ENCODE measurements at places on chromosomes 3 and 15.
A peak's percentile ranks its signal among the peaks of the same experiment; 100 is the strongest.

GRCh38 chr3:178129109-178129508, 407.1 kb upstream of the KCNMB2 start:
- no peak for DNase-seq

GRCh38 chr3:46094506-46094905, 67.2 kb upstream of the XCR1 start:
- no peak for DNase-seq

DNA sequence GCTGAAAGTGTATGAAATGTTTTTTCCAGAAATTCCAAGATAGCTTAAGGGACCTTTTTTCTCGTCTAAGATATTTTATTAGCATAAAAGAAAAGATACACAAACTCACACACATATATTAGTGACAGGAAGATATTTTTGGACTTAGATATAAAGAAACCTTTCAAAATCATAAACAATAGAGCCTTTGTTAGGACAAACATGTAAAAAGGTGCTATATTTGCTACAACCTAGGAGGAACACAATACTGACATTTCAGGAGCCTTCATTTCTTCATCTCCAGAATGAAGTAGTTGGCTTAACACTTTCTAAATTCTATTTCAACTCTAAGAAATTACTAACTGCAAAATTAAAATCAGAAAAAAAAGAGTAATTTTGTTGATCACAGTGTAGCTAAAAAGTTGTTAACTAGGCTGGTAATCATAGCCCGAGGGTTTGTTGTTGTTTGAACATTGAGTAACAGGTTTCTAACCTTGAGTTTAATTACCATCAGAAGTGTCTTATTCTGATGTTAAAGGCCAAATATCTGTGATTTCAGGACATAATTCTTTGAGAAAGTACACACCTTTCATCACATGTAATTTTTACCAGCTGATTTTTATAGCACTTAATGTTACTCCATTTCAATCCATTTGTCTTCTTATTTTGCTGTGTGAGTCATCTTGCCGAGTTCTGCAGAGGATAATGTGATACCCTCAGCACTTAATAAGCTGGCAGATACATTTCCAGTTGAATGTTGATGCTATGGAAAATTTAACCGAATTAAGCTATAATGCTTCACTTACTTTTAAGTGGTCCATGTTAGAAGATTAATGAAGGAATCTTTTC, 97.3 kb downstream of the MBNL1 start:
- DNase-seq: no peak

GRCh38 chr3:94416768-94417167, 353.9 kb downstream of the NSUN3 start:
- DNase-seq: no peak

- no peak for DNase-seq
Observed at GRCh38 chr15:91129436-91129835, 29.4 kb downstream of the SV2B start.

DNA sequence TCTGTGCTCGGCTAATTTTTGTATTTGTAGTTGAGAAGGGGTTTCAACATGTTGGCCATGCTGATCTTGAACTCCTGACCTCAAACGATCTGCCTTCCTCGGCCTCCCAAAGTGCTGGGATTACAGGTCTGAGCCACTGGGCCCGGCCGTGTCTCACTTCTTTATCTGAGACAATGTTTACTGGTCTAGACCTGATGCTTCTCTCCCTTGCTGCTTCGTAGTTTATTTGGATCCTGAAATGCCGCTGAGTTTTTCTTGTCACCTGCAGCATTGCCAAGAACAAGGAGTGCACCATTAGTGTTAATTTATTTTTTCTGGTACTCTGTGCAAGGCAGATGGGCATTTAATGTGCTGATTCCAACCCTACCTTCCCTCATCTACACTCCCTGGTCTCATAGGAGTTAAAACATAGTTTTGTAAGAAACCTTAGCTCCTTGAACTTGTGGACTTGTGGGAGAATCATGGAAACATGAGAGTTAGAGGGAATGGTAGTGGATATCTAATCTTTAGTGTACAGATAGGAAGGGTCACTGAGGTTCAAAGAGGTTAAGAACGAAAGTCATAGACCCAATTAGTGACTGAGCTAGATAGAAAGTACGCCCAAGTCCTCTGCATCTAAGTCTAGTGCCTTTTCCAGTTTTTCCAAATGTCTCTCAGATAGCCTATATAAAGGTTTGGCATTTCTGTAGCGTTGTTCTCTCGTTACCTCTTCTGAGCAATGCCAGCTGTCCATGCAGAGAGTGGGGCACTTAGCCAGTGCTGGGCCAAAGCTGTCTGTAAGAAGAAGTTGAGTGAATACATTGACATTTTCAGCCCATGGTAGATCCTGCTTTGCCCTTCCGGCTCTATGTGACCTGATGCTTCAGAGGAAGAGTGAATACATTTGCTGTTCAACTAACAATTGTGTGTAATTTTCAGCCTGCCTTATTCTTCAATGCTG, 244.1 kb downstream of the LPP start:
- no peak for DNase-seq

- no peak for DNase-seq
Observed at GRCh38 chr15:89768071-89768500, 8.0 kb upstream of the MESP2 start.

DNA sequence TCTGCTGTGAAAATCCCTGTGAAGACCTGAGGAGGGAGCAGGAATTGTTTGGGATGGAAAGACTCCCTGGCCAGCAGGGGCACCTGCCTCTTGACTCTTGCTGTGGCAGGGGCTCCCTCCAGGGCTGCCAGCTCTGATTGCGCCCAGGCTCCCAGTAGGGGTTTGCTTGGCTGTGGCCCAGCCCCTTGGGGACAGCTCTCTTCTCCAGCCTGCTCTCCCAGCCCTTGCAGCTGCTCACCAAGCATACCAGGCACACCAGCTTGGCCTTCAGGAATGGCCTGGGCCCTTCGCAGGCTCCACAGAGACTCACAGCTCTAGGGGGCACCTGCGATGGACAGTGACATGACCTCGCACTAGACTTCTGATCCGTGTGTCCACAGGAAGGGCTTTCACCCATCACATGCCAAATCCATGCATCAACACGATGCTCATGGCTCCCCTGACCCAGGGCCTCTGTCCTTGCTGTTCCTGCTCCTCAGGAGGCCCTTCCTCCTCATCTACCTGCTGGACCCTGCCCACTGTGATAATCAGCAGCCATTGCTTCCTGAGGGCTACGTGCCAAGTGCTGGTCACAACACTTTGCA, 61.8 kb downstream of the SCN5A start:
- no peak for DNase-seq

GRCh38 chr15:33822479-33822878, 145.8 kb upstream of the CHRM5 start:
- DNase-seq: no peak

- DNase-seq: peak; percentile 62
Observed at GRCh38 chr15:35874260-35874905, 328.4 kb upstream of the DPH6 start.

GRCh38 chr3:146818866-146819265, 213.7 kb upstream of the PLSCR5 start:
- DNase-seq: no peak

DNA sequence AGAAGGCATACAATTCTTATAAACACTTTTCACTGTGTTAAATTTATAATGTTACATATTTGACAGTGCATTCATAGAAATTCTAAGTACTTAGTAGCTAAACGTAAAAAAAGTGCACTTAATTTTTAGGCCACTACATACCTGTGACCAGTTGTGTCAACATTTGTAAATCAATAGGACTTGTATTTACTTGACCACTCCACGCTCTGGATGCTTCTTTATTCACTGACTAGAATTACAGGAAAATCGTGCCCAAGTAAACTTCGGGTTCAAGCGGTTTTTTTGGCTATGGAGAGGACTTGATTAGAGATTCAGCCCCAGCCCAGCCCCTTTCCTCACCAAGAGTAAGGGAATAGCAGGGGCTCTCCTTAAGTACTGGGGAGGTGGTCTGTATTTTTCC, 21.8 kb downstream of the WDR53 start:
- no peak for DNase-seq

GRCh38 chr3:152511904-152512303, 243.2 kb downstream of the MBNL1 start:
- no peak for DNase-seq

DNA sequence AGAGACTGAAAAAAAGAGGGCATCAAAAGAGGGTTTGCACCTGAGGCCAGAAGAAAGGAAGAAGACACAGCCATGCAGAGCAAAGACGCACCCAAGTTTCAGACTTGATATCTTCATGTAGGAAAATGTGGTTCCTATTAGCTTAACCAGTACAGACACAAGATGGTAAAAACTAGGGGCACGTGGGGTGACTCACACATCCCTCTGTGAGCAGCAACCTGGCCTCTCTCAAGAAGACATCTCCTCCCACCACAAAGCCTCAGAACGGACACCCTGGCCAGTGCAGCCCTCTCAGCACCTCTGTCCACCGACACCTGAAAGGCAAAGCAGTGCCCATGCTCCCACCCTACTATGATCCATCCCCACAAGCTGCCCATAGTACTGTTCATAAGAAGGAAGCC, 33.3 kb downstream of the GLB1 start:
- peak; percentile 43 for DNase-seq

- no peak for DNase-seq
Observed at GRCh38 chr3:71907996-71908395, 123.0 kb upstream of the PROK2 start.

- DNase-seq: no peak
Observed at GRCh38 chr3:42412526-42413155, 2.2 kb upstream of the LYZL4 start.

- DNase-seq: no peak
Observed at GRCh38 chr3:58416191-58416590, 17.4 kb downstream of the PDHB start.

- DNase-seq: no peak
Observed at GRCh38 chr15:95520511-95520910, 810.0 kb upstream of the NR2F2 start.

DNA sequence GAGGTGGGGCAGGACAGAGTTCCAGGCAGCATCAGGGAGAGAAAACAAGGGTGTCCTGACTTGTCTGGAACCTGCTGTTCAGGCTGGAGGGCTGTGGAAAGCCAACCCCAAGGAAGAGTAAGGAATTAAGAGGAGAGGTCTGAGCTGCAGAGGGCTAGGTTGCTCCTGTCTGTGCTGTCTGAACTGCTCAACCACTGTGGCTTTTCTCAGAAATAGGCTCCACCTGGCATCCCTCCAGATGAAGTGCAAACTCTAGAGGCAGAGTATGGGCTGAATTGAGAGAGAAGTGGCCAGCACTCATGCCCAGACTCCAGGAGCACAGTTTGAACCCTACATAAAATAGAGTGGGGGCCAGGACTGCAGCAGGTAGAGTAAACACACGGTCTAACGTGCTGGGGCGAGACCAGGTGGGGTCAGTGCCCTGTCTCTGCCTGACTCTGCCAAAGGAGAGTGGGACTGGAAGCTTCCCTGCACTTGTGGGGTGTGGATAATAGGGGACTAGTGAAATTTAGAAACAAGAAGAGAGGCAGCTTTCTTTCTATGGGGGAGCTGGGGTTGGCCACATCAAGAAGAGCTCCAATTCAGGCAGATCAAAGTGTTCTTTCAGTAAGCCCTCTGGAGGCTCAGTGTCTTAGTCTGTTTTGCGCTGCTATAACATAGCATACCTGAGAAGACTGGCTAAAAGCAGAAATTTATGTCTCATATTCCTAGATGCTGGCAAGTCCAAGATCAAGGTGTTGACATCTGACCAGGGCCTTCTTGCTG, 28.0 kb upstream of the MNS1 start:
- no peak for DNase-seq

DNA sequence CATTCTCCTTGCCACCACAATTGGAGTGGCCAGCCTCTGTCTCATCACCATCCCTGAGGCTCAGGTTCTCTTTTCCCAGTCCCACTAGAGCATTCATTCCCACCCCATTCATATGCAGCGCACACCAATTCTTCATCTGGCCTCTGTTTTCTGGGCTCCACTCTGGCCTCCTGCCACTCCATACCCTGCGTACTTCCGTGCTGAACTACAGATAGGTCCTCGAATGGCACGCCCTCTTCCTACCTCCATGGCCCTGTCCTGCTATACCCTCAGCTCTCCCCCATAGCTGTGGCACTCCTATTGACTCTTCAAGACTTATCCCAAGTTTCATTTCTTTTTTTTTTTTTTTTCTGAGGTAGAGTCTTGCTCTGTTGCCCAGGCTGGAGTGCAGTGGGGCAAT, 25.9 kb downstream of the PAQR5 start:
- no peak for DNase-seq

DNA sequence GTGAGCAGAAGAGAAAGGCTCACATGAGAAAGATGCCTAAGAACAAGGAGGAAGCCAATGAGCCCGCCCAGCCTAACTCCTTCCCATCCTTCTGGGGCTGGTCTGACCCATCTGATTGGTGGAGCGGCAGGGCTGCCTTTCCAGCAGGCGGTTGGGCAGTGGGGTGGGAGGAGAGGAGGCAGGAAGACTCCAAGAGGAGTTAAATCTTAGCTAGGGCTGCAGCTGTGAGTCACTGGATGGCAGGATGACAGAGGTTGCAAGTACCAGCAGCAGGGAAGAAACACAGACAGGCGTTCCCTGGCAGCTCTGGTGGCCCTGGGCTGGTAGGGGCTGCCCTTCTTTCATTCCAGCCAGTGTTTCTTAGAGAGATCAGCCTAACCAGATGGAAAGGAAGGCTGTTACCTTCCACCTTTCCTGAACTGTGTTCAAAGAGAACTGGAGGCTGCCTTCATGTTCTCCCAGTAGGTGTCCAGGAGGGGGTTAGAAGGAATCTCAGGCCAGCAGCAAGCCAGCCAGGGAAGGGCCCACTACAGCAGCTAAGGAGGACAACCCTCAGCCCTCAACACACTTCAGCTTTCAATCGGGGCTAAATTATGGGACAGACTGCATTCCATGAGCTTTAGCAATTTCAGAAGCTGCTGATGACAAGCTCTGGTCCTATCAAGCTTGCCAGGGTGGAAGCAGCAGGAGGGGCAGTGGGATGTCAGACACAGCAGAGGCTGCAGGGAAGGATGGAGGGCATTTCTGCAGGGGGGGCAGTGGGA, 50.3 kb downstream of the CHSY1 start:
- DNase-seq: peak; percentile 96

- no peak for DNase-seq
Observed at GRCh38 chr15:66838671-66839239, 136.7 kb downstream of the SMAD6 start.

- no peak for DNase-seq
Observed at GRCh38 chr3:194277104-194277785, 73.9 kb downstream of the CPN2 start.

DNA sequence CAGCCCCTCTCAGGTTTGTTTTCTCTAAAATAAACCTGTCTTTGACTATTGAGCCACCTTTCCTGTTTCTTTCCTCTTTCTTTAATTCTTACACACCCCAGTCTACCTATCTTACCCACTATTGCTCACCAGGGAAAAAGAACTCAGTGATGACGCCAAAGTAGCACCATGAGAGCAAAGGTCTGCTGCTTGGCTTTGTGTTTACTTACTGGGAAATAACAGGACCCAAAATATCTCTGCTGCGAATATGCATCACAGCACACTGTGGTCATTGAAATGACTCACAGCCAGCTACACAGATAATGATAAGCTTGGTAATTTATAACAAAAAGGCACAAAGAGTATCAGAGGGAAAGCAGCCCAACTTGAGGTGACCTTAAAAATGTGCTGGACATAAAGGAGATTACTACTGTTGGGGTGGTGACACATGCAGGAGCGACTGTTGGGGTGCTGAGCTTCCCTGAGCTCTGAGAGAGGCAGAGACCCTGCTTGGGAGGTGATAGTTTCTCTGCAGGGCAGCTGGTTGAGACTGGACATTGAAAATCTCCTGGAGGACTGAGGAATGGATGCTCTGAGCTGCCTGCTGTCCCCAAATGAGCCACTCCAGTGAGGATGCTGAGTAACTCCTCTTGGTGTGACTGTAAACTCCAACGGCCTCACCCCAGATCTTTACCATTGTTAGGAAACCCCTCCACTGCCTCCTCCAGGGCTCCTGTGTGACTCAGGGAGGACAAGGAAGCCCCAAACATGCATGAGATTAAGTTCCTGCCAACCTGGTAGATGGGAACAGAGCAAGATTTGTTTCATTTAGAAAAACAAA, 14.5 kb downstream of the EFCAB12 start:
- DNase-seq: peak; percentile 69
